ENCODE measurements at places on chromosomes 7 and 10. TPM values are rescaled to one million over a fixed set of nuclear protein-coding genes. Genes with fewer than 3 reads are reported as not detected.

The SPDYE16 gene
- total RNA-seq, result 0.28 TPM

The SEMA3E gene
- total RNA-seq, result 2.2 TPM

The PDK4 gene
- 433 TPM for total RNA-seq

The SHLD2 gene
- total RNA-seq, result 35.8 TPM

The GIMAP7 gene
- total RNA-seq, result 23.8 TPM

- DNase-seq, result no peak
These were observed 423.8 kb downstream of the ARL4A start for GRCh38 chr7:13111230-13111629.

GRCh38 chr7:47757921-47758411, 176.1 kb upstream of the TNS3 start:
- DNase-seq, result peak; percentile 86

- no peak for DNase-seq
These were observed 24.6 kb downstream of the HIPK2 start for GRCh38 chr7:139753081-139753692.

DNA sequence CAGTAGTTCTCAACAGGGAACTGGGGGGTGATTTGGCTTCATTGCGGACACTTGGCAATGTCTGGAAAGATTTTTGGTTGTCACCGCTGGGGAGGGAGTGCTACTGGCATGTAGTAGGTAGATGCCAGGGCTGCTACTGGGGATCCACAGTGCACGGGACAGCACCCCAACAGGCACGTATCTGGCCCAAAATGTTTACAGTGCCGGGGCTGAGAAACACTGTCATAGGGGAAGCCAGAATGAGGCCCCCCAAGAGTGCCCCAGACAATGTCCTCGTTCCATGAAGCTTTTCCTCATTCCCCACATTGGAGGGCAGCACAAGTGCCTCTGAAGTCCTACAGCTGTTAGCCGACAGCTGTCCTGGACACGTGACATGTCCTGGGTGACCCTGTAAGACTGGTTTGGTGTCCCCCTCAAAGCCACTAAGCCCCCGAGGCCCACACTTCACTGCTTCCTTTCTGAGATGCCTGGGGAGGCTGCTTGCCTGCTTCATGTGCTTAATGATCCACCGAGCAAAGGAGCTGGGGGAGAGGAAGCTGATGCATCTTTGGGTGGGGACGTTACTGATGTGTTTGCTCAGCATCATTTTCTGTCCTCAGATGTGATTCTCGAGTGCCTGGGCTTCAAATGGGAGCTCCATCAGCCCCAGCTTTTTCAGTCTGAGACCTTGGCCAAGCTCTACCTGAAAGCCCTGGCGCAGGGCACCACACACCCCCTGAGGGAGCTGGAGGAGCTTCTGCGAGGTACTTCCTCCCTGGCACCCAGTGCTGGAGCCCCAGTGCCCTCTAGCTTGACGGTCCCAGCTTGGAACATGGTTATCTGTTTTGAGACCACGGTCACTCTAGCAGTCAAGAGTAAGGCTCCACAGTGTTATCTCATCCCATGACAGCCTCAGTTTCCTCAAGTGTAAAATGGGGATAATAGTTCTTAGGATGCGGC, 14.7 kb downstream of the BTBD16 start:
- DNase-seq, result peak; percentile 67

DNA sequence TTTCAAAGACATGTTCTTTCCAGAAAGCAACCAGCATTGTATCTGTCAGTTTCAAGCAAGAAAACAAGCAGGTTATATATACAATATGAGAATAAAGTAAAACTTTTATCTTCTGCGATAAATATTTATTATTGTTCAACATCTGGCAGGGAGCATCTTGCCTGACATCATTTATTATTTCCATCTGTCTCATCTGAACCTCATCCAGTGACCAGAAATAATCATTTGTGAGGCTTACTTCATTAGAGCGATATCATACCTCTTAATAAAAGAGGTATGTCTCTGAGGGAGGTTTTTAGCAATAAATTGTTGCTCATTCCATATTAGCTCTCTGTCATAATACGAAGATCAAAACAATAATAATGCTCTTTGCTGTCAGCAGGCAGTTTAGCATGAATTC, 226.1 kb downstream of the CDC14C start:
- DNase-seq, result no peak

DNA sequence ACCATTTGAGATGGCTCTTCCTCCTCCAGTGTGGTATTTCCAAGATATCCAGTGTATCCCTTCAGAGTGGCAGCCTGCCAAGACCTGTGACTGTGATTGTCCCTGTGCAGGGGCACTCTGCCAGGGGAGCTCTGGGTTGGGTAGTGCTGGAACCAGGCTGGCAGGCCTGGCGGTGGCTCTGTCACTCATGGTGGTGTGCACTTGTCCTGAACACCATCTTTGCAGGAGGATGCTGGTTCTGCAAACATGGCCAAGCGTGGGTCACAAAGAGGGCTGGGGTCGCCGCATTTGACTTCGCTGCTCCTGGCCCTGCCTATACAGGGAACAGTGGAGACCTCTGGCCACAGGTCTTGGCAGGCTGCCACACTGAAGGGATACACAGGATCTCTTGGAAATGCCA, 205.2 kb downstream of the PRPF18 start:
- DNase-seq, result no peak

DNA sequence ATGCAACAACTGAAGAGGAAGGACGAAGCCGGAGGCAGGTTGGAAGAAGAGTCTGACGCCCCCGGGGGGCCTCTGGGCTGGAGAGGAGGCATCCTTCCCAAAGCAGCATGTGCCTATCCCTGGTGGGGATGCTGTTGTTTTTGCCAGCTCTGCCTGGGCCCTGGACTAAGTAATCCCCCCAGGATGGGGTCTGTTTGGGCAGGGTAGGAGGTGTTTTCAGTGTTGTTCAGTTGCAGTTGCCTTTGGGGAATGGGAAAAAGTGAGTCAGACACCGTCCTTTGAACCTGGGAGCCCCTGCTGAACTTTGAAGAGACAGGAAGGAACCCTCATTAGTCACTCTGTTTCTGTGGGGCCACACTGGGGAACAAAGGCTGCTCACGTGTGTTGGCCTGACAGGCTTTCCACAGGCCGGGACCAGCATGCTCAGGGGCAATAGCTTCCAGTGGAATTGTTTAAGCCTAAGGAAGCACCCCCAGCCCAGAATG, 35.2 kb upstream of the GDF10 start:
- DNase-seq, result peak; percentile 59

- no peak for DNase-seq
These were observed 194.4 kb upstream of the PRSS1 start for GRCh38 chr7:142554560-142555532.

- no peak for DNase-seq
These were observed 85.5 kb downstream of the XRCC2 start for GRCh38 chr7:152590481-152590880.

DNA sequence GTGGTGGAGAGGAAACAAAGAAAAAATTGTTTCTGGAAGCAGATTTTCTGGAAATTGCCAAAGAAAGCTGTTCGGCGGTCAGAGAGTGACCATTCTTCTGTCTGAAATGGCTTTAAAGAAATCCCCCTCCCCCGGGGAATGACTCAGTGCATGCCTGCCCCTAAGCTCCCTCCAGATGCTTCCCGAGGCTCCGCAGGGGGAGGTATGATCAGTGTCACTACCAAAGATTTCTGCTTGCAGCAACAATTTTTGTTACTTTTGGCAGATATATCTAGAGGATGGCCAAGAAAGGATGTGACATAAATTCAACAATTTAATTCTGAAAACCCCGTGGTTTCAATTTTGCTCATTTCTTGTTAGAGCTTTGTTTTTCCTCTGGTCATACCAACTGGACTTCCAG, 163.9 kb downstream of the JCAD start:
- DNase-seq, result peak; percentile 94
